ENCODE measurements at places on chromosomes 5 and 9.

DNA sequence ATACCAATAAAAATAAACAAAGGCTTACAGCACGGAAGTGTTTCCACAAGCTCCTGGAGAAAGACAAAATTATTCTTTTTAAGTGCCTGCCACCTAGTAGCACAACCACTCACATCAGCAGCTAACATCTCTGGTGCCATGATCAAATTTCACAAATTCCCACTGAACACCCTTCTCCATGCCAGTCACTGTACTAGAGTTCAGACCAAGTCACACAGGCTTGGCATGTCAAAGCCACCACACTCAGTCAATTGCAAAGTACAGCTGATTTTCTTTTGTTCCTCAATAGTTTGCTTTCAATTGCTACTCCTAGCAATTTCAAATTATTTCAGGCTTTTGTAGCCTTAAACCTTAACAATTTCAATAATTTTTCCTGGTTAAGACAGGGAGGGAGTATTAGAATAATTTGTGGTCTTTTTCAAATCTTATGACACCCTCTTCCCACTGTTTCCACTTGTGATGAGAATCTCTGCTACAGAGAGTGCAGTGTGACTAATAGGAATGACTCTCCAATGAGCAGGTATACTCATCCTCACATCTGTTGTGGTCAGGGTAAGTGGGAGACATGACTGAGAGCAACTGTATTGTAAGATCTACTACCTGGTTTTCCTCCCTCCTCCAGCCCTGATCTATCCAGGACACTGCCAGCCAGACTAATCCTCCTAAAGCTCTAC is 46.2 kb downstream of the RNF145 start:
- DNase-seq: no peak

GRCh38 chr9:73689051-73689870 is 537.6 kb downstream of the ANXA1 start:
- no peak for DNase-seq

GRCh38 chr5:32020271-32020670 is 153.8 kb downstream of the GOLPH3 start:
- DNase-seq: no peak

DNA sequence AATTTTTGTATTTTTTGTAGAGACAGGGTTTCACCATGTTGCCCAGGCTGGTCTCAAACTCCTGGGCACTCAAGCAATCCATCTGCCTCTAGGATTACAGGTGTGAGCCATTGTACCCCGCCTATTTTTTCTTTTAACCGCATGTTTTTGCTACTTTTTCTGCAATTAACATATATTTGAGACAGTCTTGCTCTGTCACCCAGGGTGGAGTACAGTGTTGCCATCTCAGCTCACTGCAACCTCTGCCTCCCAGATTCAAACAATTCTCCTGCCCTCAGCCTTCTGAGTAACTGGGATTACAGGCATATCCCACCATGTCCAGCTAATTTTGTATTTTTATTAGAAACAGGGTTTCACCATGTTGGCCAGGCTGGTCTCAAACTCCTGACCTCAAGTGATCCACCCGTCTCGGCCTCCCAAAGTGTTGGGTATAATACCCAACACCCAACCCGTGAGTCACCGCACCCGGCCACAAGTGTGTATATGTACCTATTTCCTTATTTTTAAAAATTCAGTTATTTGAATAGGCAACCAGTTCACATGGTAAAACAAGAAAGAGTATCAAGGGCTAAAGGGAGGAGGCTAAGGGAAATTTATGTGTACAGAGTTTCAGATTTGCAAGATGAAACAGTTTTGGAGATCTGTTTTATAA is 13.3 kb downstream of the PHAX start:
- no peak for DNase-seq

DNA sequence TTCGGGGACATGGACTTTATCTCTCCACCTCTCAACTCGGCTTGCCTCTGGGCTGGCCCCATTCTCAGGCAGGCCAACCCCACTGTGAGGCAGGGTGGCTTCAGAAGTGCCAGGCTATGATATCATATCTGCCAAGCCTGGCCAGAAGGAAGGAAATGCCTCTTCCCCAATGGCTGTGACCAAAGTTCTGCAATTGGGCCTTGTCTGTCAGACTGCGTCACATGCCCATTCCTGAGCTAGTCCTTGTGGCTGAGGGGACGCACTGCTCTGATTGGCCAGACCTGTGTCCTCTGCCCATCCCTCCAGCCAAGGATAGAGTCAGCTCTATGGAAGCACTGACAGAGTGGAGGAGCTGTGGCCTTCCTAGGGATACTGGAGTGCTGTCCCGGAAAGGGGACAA is 11.9 kb downstream of the SMIM23 start:
- no peak for DNase-seq

GRCh38 chr5:83157163-83157562 is 79.8 kb downstream of the XRCC4 start:
- no peak for DNase-seq

DNA sequence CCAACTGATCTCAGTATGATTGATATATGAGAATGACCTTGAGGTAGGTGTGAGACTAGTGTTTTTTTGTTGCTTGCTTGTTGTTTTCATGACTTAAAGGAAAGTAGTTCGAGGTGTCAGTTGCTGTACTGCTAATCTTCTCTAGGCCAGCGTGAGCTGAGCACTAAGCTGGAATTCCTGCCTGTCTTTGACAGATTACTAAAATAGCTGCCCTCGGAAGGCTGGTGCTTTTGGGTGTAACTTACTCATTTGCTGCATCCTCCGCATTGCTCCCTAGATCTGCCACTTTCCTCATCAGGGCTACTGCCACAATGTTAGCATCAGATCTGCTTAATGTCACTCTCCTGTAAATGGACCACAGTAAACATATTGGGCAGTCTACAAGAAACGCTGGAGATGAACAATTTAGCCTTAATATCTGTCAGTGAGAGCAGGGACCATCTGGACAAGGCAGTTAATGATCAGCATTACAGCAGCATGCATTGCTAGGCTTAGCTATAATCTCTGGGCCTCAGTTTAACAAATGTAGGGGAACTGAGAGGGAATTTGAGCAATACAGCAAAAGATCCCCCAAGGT is 106.6 kb upstream of the CDH6 start:
- no peak for DNase-seq

Data from NCI-H1092 treated with DMSO at 0.1 percent for 48 hours (cell line).